CD4-positive, alpha-beta T cell treated with Interleukin-6 for 4 hours (primary cell): ENCODE measurements at places on chromosomes 6 and 20.
A peak's percentile ranks its signal among the peaks of the same experiment; 100 is the strongest.

- no peak for DNase-seq
Measured at GRCh38 chr20:61934716-61935530, 130.8 kb downstream of the TAF4 start.

DNA sequence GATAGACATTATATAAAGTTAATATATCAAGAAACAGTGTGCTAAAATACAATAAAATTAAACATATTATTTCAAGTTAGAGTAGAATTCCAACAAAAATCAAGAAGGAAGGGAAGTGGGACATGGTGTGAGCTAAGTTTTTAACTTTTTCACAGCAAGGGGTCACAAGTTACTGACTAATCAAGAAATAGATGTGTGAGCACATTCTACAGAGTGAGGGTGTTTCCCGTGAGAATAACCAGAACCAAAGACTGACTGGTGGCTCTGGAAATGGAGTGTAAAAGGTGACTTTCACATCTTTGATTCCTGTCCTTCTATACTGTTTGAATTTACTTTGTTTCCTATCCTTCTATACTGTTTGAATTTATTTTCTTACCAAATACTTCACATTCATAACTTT lies 206.6 kb downstream of the TASP1 start:
- no peak for DNase-seq

GRCh38 chr20:62776692-62777527 lies 19.4 kb upstream of the MRGBP start:
- peak; percentile 89 for DNase-seq

DNA sequence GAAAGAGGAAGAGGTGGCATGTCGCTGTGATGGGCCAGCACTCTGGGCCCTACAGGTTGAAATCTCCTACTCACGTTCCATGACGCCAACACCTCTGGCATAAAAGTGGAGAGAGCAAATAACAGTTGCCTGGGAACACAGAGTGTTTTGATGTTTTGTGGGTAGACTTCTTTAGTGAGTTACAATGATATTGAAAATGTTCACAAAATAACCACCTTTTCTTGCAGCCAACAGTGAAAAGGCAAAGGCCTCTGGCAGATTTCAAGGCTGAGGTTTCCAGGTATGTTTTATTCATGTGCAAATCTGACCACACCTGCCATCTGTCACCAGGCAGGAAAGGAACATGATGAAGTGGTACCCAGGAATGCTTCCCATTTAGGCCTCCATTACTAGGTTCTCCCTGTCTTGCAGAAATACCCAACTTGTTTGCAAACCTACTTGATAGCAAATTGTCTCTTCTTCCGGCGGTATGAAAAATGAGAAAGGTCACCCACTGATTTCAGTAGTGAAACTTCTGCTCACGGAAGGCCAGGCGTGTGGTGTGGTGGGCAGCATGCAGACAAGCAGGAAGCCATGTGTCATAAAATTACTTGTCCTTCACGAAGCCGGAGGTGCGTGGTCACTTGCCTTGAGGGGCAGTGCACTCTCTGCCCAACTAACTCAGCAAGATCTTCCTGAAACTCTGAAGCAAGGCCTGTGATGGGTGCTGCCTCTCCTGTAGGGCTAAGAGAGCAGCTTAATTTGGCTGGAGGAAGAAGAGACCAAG lies 299.1 kb upstream of the PRDM1 start:
- no peak for DNase-seq

GRCh38 chr6:43007126-43007525 lies 6.6 kb downstream of the MEA1 start:
- no peak for DNase-seq

GRCh38 chr6:34514593-34515472 lies 41.3 kb downstream of the SPDEF start:
- no peak for DNase-seq
